Activated CD4-positive, alpha-beta memory T cell treated with anti-CD3 and anti-CD28 coated beads for 36 hours (primary cell): ENCODE measurements at places on chromosomes 5 and 9.

DNA sequence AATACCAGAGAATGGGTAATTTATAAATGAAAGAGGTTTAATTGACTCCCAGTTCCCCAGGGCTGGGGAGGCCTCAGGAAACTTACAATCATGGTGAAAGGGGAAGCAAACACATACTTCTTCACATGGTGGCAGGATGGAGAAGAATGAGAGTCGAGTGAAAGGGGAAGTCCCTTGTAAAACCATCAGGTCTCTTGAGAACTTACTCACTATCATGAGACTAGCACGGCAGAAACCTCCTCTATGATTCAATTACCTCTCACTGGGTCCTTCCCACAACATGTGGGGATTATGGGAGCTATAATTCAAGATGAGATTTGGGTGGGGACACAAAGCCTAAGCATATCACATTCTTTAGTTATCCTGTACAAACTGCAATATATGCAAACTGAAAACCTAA is 609.4 kb downstream of the MTRR start:
- no peak for DNase-seq

- DNase-seq, result peak; percentile 83
These were observed 28.0 kb upstream of the ADAM19 start for GRCh38 chr5:157603333-157604190.

DNA sequence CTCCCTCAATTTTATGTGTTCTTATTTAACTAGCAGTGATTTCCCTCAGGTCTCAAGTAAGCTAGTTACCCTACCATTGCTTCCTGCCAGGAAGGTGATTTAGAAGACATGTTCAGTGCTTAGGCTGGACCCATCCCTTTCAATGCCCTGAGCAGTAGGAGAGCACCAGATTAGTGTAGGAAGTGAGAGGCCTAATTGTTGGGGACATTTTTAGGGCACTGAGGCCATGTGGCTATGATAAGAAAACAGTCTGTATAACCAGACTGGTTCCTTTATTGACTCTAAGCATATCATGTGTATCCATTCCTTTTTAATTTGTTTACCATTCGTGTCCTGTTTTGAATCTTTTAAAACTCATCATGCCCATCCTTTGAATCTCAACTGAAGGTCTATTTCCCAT is 312.3 kb upstream of the PRR16 start:
- no peak for DNase-seq

GRCh38 chr9:16475257-16475656 is 395.2 kb downstream of the BNC2 start:
- DNase-seq, result no peak

- no peak for DNase-seq
These were observed 1.3 kb upstream of the HABP4 start for GRCh38 chr9:96448546-96449170.

GRCh38 chr5:84303315-84303714 is 81.4 kb downstream of the EDIL3 start:
- DNase-seq, result no peak

GRCh38 chr5:140823475-140823874 is 2.1 kb downstream of the PCDHA5 start:
- no peak for DNase-seq

- DNase-seq, result no peak
These were observed 36.4 kb downstream of the LARP1 start for GRCh38 chr5:154791535-154791934.

DNA sequence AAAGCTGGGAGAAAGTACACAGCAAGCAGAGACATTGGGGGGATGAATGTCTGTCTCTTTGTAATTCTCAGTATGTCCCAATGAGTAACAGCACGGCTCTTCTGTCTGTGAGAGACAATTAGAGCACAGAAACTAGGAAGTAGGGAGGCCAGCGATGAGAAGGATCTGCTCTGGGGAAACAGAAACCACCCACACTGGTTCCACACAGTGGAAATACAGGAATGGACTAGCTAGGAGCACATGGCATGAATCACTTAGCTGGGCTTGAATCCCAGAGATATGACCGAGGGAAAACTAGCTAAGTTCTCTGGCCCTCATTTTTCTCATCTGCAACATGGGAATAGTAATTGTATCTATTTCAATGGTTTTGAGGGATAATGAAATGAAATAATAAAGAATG is 895.9 kb downstream of the TLE4 start:
- no peak for DNase-seq

DNA sequence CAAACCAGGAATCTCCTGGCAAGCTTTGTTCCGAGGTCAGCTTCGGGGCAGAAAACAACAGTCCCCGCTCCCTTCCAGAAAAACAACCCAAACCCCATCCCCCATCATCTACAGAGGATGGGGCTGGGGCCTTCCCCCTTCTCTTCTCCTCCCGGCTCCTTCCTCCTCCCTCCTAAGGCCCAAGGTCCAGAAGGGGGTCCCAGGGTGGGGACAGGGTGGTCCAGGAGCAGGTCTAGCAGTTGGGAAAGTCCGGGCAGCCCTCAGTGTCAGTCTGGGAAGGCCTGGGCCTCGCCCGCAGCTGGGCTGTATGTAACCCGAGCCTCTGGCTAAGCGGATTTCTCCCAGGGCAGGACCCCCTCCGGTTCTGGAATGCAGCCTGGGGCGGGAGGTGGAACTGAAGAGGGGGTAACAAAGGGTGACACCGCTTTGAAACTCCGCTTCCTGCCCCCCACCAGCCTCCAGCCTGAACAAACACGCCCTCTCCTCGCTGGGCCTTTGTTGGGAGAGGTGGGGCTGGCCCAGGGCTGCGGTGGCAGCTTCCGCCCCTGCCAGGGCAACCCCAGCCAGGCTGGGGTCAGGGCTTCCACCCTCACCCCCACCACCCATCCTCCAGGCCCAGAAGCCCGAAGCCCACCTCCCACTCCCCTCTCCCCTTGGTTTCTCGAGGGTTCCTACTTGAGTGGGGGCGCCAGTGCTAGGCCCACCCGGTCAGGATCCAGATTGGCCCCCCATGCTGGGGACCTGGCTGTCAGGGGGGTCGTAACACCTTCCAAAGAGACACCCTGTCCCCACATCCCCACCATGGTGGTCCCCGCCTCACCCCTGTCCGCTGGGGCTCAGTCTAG is 63.5 kb downstream of the C9orf50 start:
- no peak for DNase-seq

DNA sequence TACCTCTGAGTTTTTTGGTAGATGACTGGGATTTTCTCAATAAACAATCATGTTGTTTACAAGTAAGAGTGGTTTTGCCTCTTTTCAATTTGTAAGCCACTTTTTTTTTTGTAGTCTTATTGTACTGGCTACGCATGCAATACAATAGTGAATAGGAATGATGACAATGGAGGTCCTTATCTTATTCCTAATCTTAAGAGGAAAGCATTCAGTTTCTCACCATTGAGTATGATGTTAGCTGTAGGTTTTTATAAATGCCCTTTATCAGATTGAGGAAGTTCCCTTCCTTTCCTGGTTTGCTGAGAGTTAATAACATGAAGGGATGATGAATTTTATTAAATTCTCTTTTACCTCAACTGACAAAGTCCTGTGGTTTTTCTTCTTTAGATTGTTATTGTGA is 155.2 kb downstream of the ADAMTSL1 start:
- no peak for DNase-seq

DNA sequence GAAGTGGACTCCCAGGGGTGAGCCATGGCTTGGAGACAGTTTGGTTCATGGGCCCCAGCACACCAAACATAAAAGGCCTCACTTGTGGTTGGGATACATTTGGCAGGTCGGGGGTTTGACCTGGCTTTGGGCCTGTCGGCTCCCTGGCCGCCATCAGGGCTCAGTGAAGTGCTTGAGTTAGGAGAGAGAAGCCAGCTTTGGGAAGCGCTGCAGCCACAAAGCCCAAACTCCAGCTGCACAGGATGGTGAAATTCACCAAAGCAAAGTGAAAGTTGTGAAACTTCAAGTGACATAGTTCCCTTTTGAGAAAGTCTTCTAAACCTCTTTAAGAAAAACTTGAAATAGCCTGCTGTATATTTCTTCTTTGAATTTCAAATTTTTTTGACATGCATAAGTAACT is 27.5 kb downstream of the SLC46A2 start:
- no peak for DNase-seq

- no peak for DNase-seq
These were observed 353.6 kb downstream of the BNC2 start for GRCh38 chr9:16516891-16517290.

DNA sequence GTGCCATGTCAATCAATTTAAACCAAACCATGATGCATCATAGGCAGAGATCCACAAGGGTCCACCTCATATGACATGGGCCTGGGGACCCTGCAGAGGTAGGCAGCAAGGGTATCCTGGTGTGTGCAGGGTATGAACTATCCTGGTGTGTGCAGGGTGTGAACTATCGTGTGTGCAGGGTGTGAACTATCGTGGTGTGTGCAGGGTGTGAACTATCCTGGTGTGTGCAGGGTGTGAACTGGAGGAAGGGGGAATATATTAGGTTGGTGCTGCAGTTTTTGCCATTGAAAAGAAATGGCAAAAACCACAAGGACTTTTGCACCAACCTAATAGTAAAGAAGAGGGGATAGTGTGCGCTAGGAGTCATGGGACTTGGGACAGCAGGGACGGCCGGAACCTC is 50.0 kb downstream of the MFAP3 start:
- DNase-seq, result no peak

DNA sequence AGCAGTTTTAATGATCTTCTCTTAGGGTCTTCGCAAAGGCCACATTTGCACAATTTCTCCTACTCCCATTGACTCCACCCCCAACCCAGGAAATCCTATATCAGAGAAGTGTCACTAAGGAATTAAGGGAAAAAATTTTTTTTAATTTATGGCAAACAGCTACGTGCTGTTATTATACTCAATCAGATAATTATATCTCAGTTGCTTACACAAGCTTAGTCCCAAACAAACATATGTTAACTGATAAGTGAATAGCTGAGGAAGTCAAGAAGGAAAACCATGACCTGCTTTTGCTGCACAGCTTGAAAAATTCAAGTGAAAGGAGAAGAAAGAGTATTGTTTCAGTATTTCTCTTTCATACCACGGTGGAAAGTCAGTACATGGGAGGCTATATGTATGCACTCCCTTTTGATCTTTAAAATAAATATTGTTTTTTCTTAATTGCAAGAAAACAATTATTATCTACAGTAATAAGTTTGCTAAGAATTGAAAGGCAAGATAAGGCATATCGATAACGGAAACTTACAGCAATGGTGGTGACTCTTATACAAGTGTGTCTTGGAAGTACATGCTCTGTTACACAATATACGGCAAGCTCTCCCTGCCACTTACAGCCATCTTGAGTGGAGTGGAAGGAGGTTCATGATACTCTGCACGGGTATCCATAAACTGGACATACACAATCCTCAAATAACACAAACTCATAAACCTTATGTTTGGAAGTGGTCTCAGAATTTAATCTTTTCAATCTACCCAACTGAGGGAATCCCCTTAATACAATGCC is 167.9 kb upstream of the FREM1 start:
- DNase-seq, result no peak
